ENCODE measurements at places on chromosomes 7 and 10.

- no peak for DNase-seq
These were observed 181.6 kb downstream of the GRM3 start for GRCh38 chr7:86825264-86825663.

DNA sequence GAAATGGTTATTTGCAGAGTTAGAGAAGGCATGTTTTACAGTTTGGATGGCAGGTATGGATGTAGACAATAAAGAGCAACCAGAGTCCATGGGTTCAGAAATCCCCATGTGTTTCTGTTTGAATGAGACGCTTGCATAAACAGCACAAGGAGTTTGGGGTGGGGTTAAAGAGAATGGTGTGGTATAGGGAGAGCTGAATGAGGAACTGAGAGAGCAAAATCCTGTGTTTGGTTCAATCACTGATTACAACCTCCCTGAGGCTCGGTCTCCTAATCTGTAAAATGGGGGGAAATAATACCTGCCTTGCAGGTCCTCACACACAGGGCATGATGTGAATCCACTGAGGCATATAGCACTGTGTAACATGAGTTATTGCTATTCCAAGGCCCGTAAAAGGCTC, 23.7 kb downstream of the CAV1 start:
- no peak for DNase-seq

DNA sequence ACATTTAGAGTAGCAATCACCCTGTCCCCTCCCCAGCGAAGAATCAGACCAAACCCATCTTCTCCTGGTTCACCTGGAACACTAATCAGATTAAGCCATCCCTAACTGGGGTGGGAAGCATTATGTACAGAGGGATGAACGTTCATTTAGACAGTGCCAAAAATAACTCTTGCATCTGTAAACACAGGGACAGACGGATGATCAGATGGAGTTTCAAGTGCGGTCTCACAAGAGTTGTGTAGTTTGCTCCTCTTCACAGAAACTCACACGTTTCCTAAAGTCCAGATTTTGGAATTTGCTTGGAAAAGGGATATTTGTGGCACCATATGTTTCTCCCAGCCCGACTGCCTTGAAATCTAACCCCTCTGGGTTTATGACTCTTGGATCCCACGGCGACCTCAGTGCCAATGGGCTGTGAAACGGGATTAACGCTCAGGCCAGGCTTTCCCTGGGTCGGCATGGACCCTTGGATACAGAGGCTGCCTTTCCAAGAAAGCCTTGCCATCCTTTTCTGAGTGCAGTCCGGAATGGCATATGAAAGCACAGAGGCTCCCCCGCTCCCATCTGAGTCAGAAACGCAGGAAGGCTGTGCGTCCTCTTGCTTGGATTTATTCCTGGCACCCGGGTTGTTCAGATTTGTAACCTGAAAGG, 293.2 kb upstream of the HABP2 start:
- no peak for DNase-seq

- no peak for DNase-seq
These were observed 645 bp upstream of the COPG2 start for GRCh38 chr7:130669085-130669700.

- no peak for DNase-seq
These were observed 25.0 kb downstream of the ZNF487 start for GRCh38 chr10:43461950-43462349.

DNA sequence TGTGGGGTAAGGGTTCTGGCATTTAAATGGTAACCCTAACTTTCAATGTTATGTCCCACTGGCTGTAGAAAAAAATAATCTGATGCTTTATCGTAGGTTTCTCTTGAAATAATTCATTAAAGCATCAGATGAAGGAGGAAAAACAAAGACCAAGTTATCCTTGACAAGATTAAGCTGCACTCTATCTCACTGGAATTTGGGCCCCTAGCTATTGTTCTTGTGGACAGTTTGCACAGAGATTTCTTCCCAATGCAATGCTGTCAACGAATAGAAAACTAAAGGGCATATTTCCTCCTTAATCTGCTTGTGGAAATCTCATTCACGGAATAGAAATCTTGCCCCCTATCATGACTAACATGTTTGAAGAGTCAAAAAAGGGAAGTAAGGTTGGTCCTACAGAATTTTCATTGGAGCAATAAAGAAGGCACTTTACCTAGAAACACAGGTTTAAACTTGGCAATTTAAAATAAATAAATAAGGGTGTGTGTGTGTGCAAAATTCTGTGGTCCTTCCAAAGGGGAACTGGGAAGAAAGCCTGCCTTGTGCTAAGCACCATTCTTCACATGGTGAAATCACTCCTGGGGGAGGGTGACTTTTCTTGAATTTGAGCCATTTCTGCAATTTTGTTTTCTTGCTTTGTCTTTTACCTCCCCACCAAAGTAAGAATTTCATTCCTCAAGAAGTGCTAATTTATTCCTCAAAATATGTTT, 242.8 kb downstream of the GLI3 start:
- DNase-seq: no peak
